ENCODE measurements at places on chromosomes 1 and 21. TPM values are rescaled to one million over a fixed set of nuclear protein-coding genes. Genes with fewer than 3 reads are reported as not detected.

Gene REN
- total RNA-seq, result not detected

Gene SYT6
- not detected for total RNA-seq

Gene POU3F1
- total RNA-seq, result not detected

Gene UBE4B
- total RNA-seq, result 55.0 TPM

Gene FMN2
- 0.71 TPM for total RNA-seq

Gene SLAMF6
- total RNA-seq, result 1.2 TPM

Gene TDRD5
- not detected for total RNA-seq

Gene HAPLN2
- not detected for total RNA-seq

Gene SGIP1
- 47.4 TPM for total RNA-seq

Gene RIMKLA
- total RNA-seq, result 0.14 TPM

Gene IKBKE
- total RNA-seq, result 5.8 TPM

Gene DNAJC28
- 1.5 TPM for total RNA-seq

Gene CXADR
- total RNA-seq, result not detected

Gene RGS8
- not detected for total RNA-seq

Gene CR1
- total RNA-seq, result 5.0 TPM

Gene POFUT2
- total RNA-seq, result 70.8 TPM

Gene GNAT2
- not detected for total RNA-seq

Gene TSPAN2
- 26.2 TPM for total RNA-seq

Gene SYTL1
- total RNA-seq, result 5.5 TPM

Gene USH2A
- not detected for total RNA-seq

Gene PLA2G5
- 19.2 TPM for total RNA-seq

Gene NMNAT2
- 0.68 TPM for total RNA-seq

Gene SPOCD1
- 10.6 TPM for total RNA-seq

Gene VWA5B1
- not detected for total RNA-seq

Gene BCAN
- 0.99 TPM for total RNA-seq

Gene FOXE3
- 0.28 TPM for total RNA-seq

Gene HYI
- total RNA-seq, result 70.0 TPM

Gene IVL
- not detected for total RNA-seq

Gene LRRC53
- total RNA-seq, result not detected

Gene NBPF6
- not detected for total RNA-seq

Gene FCN3
- total RNA-seq, result 4.5 TPM

Gene PPIAL4G
- not detected for total RNA-seq

Gene KLHDC7A
- not detected for total RNA-seq

Measured in thoracic aorta (tissue), 2 donors.